ENCODE measurements at places on chromosomes 2 and 18. TPM values are rescaled to one million over a fixed set of nuclear protein-coding genes. Genes with fewer than 3 reads are reported as not detected.

Gene SERPINB11
- not detected for total RNA-seq

DNA sequence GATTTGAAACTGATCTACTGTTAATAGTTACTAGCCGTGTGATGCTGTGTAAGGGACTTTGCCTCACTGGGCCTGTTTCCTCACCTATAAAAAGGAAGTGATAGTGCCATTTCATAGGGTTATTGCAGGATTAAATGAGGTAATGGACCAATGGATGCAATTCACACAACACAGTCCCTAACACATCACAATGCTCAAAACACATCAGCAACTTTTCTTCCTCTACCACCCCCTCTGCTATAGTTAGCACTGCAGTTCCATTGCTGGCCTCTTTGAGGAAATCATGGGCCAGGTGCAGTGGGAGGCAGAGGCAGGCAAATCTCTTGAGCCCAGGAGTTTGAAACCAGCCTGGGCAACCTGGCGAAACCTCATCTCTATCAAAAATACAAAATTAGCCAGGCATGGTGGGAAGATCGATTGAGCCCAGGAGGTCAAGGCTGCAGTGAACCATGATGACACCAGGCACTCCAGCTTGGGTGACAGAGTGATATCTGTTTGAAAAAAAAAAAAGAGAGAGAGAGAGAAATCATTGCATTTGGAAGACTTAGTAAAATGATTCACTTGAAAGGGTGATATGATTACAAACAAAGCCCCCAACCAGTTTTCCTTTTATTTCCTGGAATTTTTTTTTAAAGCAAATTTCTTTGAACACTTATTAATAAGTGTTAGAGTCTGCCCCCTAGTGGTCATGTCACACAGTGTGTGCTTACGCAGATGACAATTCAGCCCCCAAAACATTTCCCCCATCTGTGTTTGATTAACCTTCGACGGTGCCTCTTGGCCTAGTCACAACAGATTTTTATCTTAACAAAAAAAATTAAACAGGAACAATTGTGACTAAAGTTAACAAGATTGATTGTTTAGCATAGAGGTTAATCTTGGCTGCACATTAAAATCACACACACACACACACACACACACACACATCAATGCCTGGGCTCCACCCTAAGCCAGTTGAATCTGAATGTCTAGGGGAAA lies 88.6 kb upstream of the BCL11A start:
- DNase-seq = no peak

- no peak for DNase-seq
These were observed 72.6 kb upstream of the NOL4 start for GRCh38 chr18:34297287-34297686.

Gene SGO2
- total RNA-seq = 0.94 TPM

GRCh38 chr18:56495884-56496283 lies 142.5 kb downstream of the TXNL1 start:
- DNase-seq = no peak

- no peak for DNase-seq
These were observed 1795.7 kb upstream of the PIK3C3 start for GRCh38 chr18:40159141-40160017.

GRCh38 chr2:121338281-121338680 lies 53.3 kb upstream of the TFCP2L1 start:
- no peak for DNase-seq

Gene TRIM43
- total RNA-seq = not detected

Gene FEV
- total RNA-seq = not detected

GRCh38 chr2:212112401-212112800 lies 426.2 kb downstream of the ERBB4 start:
- no peak for DNase-seq

Gene PROM2
- total RNA-seq = 0.83 TPM

DNA sequence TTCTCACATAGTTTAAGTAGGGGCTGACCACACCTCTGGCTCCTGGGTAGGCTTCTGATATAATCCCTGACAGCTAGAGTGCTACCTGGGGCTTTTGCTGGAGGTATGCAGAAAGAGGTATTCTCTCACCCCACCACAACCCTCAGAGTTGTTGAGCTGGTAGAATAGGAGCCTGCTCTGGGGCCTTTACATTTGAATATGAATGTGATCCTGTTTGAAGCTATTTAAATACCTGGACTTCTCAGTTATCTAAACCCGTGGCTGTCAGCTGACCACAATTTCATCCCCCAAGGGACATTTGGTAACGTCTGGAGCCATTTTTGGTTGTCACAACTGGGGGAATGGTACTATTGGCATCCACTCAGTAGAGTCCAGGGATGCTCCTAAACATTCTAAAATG lies 669.1 kb downstream of the SATB2 start:
- DNase-seq = no peak

GRCh38 chr2:168311261-168311910 lies 64.0 kb upstream of the STK39 start:
- DNase-seq = no peak

Gene LBX2
- 0.51 TPM for total RNA-seq

Gene C2orf80
- total RNA-seq = not detected

Data from cardiac septum (tissue), 1 donor.